AG04450 (cell line): ENCODE measurements at places on chromosomes 1 and 21. TPM values are rescaled to one million over a fixed set of nuclear protein-coding genes. Genes with fewer than 3 reads are reported as not detected.

DNA sequence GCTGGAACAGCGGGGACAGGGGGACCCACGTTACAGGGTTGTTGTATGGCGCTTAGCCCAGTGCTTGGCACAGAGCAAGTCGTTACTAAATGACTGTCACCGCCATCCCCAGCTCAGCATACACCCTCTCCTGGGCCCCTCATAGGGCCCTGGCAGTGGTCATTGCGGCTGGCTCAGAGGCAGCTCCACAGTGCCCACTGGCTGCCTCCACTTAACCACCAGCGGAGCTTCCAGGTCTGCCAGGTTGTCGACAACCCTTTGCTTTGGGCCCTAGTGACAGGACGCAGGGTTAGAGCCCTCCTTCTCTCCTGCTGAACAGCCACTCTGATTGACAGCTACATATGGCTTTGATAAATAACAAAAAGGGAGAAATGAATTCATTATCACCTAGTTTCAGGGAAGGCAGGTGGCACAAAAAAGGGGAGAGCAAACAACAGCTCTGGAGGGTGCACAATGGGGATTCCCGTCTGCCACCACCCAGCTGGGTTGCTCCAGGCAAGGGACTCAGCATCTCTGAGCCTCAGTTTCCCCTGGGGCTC is 4.8 kb downstream of the EFHD2 start:
- no peak for DNase-seq

GRCh38 chr21:21385404-21385803 is 387.2 kb downstream of the NCAM2 start:
- no peak for DNase-seq

- peak; percentile 53 for DNase-seq
Observed at GRCh38 chr1:208207388-208208131, 36.6 kb downstream of the PLXNA2 start.

DNA sequence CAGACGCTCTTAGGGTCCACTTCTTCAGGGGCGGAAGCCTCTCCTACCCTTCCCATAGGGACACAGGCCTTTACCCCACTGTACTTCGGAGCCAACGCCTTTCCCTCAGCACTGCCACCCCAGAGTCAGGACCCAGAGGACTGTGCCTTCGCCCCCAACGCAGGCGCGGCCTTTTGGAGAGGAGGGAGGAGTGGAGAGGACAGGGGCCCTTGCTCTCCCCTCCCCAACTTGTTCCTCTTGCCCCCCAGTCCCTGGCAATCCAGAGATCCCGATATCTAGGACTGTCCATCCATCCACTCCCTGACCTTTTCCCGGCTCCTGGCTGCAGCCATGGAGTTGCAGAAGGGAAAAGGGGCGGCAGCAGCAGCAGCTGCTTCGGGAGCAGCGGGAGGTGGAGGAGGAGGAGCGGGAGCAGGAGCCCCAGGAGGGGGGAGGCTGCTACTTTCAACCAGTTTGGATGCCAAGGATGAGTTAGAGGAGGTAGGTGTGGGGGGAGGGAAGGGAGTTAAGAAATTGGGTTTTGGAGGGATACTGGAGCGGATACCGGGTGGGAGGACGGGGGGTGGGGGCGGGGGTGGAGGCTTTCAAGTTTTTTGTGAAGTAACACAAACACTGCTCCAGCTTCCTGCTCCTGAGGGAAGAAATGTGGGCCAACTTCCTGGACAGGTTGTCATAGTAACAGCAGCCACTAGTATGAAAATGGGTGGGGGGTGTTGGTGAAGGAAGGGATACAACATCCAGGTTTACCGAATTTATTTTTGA is 636 bp downstream of the INTS3 start:
- no peak for DNase-seq

DNA sequence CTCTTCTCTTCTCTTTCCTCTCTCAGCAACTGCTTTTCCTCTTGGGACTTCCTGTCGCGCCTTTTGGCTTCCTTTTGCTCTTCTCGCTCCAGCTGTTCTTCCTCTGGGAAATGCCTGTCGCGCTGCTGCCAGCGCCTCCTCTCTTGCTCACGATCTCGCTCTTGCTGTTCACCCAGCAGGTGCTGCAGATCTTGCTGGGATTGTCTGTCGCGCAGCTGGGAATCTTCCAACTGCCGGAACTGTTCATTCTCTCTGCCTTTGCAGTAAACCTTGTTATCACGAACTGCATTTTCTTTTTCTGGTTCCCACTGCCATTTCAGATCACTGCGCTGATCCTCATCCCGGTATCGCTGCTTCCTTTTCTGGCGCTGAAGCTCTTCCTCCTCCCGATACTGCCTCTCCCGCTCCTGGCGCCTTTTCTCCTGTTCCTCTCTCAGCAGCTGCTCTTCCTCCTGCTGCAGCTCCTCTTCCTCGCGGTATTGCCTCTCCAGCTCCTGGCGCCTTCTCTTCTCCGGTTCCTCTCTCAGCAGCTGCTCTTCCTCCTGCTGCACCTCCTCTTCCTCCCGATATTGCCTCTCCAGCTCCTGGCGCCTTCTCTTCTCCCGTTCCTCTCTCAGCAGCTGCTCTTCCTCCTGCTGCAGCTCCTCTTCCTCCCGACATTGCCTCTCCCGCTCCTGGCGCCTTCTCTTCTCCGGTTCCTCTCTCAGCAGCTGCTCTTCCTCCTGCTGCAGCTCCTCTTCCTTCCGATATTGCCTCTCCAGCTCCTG is 5.8 kb downstream of the TCHH start:
- DNase-seq: no peak

DNA sequence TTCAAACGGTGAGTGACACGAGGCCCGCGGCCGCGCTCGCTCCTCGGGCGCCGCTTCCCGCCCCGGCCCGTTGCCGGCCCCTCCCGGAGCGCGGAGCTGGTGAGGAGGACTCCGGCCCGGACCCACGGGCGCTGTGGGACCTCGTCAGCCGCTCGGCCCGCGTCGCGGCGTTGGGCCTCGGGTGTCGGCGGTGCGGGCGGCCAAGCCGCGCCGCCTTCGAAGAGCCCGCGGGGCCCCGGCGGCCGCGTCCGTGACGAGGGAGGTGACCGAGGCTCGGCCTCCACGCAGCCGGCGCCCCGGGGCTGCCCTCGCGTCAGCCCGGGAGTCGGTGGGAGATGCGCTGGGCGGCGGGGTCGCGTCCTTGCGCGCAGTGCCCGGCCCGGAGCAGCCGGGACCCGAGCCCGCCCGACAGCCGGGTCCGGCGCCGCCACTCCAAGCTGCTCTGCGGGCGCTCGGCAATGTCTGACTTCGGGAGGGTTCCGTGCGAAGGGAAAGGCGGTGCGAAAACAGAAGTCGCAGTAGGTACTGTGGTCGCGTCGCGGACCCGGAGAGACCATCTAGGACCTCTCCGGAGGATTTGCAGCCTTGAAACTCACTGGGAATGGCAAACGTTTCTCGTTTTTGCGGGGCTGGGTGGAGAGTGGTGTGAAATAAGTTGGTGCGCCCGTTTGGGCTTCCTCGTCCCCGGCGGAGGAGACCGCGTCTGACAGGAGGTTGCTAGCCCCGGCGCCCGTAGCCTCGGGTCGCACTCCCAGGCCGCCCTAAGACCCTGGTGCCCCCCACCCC is 829 bp downstream of the SPEN start:
- no peak for DNase-seq

DNA sequence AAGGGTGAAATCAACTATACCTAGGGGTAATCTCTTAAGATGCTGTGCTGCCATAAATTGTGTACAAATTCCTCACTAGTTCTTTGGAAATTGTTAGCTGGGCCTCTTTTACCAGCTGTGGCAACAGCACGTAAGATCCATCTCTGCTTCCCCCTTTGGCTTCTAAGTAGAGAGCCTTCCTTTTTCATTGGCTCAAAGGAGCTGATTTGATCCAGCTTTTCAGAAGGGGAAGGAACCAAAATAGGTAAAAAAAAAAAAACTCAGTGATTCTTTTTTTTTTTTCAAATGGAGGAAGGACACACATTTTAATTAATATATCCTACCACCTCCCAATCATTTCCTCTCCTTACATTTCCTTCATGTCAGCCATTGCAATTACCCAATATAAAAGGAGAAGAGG is 4.0 kb upstream of the RCAN1 start:
- no peak for DNase-seq

- DNase-seq: no peak
Observed at GRCh38 chr1:166297993-166298392, 131.2 kb upstream of the FAM78B start.

Gene RBM11
- polyA plus RNA-seq: not detected in 2 replicates

Gene AMY1B
- not detected in 2 replicates for polyA plus RNA-seq

Gene C1orf87
- not detected in 2 replicates for polyA plus RNA-seq

Gene ESPN
- not detected in 2 replicates for polyA plus RNA-seq

Gene TSTD1
- polyA plus RNA-seq: 0.33 TPM in 1 of 2 replicates, not detected in the other

Gene TTC24
- polyA plus RNA-seq: not detected in 2 replicates

Gene SH3BGR
- polyA plus RNA-seq: 0.63 and 2.7 TPM in 2 replicates

Gene MTHFR
- 7.7 and 8.8 TPM in 2 replicates for polyA plus RNA-seq

Gene PAX7
- polyA plus RNA-seq: not detected in 2 replicates
